Activated CD4-positive, alpha-beta T cell treated with anti-CD3 and anti-CD28 coated beads, Interleukin-10, Interleukin-2, amounts not matched to agents 100 ng/mL and 50 ng/mL, durations not matched to agents 16 hours and 8 hours (primary cell): ENCODE measurements at places on chromosomes 5 and 9.

DNA sequence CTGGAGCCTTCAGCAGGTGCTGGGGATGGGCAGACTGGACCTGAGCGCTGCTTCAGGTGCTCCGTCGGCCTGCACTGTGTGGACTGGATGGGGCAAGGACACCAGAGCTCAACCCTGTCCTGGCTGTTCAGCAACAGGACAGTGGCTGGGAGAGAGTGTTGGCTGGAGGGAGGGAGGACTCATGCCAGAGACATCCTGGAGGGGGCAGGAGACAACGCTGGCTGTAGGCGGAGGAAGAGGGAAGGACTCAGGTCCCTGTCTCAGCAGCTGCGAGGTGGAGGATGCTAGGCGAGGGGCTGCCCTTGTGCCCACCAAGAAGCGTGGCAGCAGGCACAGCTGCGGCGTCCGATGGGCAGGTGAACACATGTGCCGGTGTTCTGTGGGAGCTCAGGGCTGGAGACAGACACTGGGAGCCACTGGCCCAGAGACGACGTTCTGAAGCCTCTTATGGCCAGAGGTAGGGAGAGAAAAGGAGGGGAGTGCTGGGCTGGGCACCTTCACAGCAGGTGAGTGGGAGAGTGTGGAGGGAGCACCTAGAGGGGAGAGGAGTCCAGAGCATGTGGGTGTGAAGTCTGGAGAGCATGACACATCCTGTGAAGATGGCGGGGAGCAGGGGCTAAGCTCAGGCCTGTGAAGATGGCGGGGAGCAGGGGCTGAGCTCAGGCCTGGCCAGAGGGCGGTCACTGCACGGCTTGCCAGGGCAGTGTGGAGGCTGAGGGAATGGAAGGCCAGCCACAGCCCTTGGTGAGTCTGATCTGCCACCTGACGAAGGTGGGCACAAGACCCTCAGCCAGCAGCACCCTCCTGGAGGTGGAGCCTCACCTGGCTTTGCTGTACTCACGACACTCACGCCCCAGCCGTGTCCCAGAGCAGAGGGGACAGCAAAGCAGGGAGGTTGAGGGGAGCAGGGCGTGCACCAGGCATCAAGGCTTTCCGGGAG is 79.1 kb upstream of the FCN1 start:
- no peak for DNase-seq

GRCh38 chr5:93715761-93716160 is 25.6 kb downstream of the POU5F2 start:
- no peak for DNase-seq

- DNase-seq: no peak
Measured at GRCh38 chr9:134206311-134207300, 42.2 kb upstream of the RNU6ATAC start.

GRCh38 chr5:88660264-88660946 is 222.6 kb downstream of the MEF2C start:
- DNase-seq: peak; percentile 27

DNA sequence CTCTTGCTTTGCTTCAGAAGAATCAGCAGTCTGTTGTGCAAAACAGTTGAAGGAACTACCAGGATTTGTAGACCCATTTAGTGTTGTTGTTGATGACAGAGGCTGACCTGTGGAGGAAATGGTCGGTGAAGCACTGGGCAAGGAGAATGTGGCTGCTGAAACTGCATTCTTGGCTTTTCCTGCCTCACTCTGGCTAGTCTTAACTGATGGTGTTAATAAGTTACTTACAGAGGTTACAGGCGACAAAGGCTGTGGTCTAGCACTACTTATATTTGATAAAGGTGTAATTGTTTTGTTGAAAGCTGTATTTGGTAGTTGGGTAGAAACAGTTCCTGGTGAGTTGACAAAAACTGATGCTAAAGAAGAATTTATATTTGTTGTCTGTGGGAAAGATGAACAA is 31.5 kb downstream of the MLANA start:
- peak; percentile 37 for DNase-seq

DNA sequence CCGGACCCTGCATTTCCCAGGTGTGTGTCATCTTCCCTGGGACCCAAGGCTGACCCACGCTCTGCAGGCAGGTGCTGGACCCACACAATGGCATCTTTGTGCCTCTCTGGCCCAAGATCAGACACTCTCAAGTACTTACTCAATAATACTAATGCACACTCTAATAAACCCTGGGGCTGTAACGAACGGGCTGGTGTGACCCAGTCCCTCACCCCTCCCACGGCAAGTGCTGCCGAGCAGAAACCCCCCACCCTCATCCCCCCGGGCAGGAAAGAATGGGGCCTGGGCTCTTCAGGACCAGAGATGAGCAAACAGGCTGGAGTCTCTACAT is 1.1 kb upstream of the OBP2B start:
- DNase-seq: no peak

GRCh38 chr5:157469687-157470086 is 9.7 kb downstream of the NIPAL4 start:
- no peak for DNase-seq

DNA sequence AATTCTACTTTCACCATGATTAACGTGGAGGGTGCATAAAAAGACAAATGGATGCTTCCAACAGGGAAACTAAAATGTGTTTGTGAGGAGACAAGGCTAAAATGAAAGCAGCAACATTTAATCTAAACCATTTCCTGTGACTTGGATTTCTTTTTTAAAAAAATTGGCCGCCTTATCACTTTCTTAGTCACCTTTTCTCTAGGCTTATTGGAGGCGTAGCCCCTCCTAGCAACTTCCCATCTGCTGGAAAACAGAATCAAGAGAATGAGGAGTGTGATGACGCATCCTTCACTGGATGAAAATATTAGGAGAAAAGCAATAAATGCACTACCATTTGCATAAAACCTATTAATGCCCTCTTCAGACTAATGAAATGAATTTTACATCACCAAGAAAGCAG is 791 bp upstream of the GPR150 start:
- DNase-seq: no peak
